ENCODE measurements at places on chromosomes 16 and 17.

- no peak for DNase-seq
Measured at GRCh38 chr16:70635336-70636016, 10.9 kb upstream of the IL34 start.

- DNase-seq: no peak
Measured at GRCh38 chr17:80803451-80804428, 187.9 kb upstream of the CHMP6 start.

DNA sequence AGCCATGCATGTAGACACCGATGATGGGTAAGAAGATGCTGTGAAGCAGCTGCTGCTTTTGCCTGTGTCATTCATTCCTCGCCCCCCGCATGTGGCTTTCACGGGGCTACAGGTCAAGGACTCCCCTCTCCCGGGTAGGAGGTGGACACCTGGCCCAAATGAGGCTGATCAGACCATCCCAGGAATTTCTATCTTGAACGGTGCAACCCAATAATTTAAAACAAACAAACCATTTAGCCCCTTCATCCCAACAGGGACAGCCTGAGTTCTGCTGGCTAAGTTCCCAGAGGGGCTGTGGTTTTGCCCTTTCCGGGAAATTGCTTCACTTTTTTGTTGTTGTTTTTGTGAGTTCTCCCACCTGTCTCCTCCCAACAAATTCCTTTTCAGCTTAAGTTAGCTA is 137.7 kb upstream of the CDH5 start:
- DNase-seq: no peak

DNA sequence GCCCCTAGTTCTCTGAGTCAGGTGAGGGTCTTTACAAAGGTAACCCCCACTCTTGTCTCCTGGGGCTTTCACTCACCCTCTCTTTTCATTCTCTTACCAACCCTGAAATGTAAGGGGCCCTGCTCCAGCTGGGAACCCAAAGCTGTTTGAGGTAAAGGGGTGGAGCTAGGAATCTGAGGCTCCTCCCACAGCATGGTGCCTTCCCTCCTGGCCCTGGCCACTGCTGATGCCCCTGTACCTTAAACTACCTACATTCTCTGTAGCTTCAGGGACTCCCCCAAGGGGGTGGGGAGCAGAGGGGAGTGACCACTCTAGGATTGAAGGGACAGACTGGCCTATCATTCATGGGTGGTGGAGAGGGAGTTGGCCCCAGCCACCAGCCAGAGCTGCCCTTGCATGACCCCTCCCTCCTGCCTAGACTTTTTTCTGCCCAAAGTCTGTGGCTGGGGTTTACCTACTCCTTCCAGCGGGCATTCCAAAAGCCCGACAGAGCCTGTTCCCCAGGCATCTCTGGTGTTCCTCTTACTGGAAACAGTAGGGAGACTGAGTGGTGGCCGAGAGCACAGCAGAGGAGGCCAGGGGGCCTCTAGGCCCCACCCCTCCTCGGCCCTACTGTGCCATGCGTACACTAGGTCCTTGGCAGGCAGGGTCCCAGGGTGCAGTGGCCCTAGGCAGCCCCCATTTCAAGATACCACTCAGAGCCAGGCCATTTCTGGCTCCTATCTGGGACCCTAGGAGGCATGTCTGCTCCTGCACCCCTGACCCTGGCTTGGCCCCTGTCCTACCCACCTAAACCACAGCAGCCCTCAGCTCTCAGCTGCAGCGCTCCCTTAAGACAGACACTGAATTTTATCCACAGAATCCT is 9.5 kb downstream of the DOK4 start:
- DNase-seq: peak; percentile 36

DNA sequence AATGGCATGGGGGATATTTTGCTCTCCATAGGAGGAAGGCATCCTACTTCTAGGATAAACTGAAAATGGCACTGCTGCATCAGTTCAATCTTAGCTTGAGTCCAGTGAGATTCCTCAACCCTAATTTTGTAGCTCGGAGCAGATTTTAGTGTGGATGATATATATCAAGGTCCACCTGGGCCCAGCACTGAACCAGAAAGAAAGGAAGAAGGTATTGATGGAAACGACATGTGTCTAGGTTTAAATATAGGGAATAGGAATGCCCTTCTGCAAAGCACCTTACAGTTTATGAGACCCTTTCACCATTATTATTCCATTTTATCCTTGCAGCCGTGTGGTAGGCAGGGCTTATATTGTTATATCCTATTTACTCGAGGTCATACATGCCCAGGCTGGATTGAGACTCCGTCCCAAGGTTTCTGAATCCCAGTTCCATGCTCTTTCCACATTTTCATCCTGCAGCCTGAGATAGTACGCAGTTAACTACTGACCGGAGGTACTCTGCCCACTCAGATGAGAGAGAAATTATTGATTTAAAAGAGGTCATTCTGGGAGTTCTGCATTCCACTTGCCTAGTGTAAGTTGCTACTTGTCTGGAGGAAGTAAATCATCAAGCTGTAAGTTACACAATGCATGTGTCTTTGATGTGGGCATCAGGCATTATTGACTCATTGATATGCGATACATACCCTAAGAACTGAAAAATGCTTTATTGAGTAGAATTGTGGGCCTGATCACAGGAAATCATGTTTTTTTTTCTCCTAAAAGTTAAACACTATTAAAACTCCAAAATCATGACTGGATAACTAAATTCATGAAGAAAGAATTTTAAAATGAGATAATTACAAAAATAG is 10.1 kb downstream of the KRT39 start:
- DNase-seq: no peak

DNA sequence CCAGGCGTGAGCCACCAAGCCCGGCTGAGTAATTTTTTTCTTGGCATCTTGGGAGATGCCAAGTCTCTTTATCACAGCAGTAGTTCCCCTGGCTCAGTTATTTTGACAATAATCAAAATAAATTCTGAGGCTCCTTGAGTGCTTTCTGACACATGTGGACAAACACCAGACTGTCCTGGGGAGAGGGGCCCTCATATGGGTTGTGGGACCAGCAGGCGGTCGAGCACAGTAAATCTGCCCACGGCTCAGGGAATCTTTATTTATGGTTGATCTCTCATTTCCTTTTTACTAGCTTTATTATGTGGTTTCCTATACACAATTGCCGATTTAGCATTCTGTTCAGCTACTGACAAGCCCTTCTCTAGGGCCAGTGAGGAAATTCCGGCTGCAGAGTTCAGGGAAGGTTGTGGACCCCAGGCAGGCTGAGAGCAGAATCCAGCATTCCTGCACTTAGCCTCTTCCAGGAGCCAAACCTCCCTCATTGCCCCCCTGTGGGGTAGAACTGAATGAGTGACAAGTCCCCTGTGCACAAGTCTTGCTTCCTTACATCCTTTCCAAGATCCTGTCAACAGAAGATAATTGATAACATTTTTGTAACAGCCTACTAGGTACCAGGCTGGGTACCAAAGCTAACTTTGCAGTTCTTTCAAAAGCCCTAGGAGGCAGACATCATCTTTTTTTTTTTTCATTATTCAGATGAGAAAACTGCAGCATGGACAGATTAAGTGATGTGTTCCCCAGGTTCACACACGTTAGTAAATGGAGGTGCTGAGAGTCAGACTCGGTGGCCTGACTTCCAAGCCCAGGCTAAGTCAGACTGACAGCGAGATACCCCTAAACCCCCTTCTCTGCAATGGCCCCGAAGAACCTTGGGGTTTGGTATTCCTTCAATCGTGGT is 40.2 kb downstream of the HS3ST3B1 start:
- no peak for DNase-seq

DNA sequence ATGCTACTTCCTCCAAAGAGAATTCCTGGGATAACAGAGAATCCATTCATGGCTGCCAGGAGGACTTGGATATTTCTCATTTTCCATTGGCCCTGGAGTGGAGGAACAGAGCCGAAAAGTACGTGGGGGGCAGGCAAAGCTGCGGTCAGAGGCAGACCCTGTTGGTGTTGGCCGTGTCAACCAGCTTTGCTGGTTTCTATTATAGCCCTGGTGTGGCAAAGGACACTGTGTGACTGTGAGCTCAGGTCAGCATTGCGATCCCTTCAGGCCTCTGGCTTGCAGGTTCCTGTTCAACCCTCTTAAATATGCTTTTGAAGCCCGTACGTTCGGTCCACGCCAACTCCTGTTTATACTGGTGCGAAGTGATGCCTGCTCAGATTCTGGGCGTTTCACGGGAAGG is 596.2 kb downstream of the MAF start:
- DNase-seq: no peak

DNA sequence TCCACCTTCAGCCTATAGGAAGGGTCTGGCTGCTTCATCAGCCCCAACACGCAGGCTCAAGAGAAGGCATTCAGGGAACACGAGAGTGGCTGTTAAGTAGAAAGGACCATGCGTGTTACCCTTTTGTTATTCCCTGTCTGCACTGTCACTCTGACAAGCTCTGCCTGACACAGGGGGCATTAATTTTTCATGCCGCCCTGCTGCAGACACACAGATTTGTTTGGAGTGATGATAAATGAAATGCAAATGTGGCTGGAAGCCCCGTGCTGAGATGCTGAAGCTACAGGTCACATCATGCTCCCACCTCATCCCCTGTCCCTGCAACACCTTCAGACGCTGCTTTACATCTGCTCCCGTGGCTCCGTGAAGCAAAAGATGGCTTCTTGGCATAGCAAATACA is 97.7 kb downstream of the USP31 start:
- DNase-seq: no peak

DNA sequence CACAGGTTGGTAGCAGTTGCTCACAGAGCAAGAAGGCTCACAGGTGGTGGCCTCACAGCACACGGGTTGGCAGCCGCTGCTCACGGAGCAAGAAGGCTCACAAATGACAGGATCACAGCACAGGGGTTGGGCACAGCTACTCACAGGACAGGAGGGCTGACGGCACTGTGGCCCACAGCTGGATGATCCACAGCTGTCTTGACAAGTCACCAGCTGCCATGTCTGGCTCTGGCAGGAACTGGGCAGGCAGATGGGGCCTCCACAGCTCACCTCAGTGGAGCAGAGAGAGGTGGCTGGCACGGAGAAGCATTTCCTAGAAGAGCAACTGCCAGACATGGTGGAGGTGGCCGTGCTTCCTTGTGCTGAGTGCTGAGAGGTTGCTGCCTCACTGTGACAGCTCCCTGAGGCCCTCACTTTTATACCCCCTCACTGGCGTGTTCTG is at the start of gene KRTAP16-1:
Gene KRTAP16-1 (minus strand): TSS at position 392 of the 442 bp plus-strand sequence. CDS start 56 bp downstream, at position 336.
- DNase-seq: peak; percentile 21

- peak; percentile 43 for DNase-seq
Measured at GRCh38 chr17:68511254-68511670, 968 bp upstream of the PRKAR1A start.

DNA sequence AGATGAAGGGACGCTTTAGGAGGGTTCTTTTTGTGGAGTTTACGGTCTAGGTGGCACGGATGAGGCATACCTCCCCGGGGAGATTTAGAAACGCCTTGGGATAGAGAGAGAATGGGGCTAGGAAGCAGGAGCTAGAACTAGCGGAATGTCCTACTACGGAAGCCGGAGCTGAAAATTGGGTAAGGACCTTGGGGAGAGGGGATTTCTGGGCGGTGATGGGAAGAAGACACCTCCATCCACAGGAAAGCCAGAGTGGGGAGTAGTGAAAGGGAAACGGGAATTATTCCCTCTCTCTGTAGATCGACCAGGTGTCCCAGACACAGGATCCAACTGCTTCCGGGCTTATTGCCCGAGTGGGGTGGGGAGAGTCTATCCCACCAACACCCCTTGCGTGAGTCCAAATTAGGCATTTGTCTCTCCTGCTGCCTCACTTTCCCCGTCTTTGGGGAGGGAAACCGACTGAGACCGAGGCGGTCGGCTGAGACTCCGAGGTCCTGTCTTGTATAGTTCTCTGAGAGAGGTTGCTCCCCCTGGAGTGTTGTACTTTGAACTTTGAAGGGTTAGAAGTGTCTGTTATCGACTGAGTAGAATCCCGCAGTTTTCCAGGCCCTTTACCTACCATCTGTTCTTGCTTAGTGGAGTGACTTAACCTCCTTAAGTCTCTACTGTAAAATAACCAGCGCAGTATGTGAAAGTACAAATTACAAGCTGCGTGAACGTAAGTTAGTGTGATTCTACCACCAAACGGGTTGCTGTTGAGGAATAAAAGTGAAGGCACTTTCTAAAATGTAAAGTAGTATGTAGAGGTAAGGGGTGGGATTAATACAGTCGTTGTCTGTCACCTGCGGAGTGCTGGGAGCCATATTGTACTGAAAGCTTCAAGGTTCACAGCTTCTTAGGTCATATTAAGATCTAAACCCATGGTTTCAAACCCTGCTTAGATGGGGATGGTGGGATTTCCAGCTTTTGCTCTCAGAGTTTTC is 1.0 kb downstream of the RSPRY1 start:
- peak; percentile 50 for DNase-seq

DNA sequence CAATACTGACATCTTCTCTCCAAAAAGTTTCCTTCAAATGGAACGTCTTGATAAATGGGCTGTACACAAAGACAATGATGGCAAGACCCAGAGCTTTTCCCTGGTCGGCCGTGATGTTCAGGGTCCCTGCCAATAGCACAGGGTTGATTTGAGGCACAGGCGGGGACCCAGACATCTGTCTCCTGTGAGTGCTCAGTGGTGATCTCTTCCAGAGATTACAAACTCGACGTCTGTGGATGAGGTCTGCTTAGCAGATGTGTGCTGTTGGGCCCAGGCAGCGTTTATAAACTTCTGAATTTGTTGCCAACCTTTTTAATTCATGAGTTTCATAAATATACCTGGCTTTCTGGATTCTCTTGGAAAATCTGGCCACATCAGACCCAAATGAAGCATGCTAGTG is 14.9 kb downstream of the CPPED1 start:
- no peak for DNase-seq

- no peak for DNase-seq
Measured at GRCh38 chr17:44926821-44927525, 11.7 kb upstream of the GFAP start.

- no peak for DNase-seq
Measured at GRCh38 chr16:50368410-50369132, at the start of gene BRD7. BRD7 (minus strand) TSS chr16:50368988; CDS start chr16:50368774, 214 bp downstream.

DNA sequence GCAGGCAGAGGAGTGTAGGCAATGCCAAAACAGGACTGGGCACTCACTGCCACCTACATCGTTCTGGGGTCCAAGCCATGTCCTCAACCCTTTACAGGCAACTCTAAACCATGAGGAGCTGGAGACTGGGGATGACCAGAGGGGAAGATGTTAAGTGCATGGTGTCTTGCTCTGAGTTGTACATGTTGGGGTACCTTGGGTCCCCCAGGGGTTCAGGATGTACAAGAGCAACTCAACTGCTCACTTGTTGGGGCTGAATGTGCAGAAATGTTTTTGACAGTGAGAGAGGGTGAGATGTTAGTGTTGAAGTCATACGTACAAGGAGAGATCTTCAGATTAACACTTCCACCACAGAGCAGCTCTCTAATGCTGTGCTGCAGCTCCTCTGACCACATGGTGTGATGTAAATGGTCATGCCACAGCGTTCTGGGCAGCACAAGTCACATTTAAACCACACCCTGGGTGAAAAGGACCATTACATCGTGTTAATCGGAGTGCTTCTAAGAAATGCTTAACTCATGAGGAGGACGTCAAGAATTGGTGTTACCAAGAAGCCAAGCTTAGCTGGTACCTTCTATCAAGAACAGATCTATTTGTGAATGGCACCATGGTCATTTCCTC is 2.4 kb downstream of the CCL18 start:
- peak; percentile 72 for DNase-seq

DNA sequence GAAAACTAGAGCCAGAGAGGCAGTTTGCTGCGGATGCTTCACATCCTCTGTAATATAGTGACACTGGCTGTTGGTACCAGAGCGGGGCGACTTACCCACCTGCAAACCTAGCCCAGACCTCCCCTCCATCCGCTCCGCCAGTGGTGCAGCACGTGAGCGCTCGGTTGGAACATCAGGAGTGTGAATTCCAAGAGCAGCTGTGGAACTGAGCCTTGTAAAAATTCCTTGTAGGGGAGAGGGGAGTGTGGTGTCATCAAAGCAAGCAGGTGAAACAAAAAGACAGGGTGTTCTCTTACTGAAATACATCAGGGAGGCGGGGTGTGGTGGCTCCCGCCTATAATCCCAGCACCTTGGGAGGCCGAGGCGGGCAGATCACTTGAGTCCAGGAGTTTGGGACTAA is 51.3 kb downstream of the CCDC42 start:
- DNase-seq: no peak

All from hematopoietic multipotent progenitor cell treated with erythropoietin and hydrocortisone succinate and interleukin-3 and kit ligand, for 6 days (in vitro differentiated cells).